GM12865 (cell line): ENCODE measurements at places on chromosomes 2 and 18.

GRCh38 chr18:3885209-3885792 is 435.3 kb downstream of the TGIF1 start:
- peak; percentile 26 for DNase-seq

- DNase-seq, result no peak
Measured at GRCh38 chr2:68548396-68548795, 81.0 kb downstream of the APLF start.

- no peak for DNase-seq
Measured at GRCh38 chr2:131045286-131046027, 47.8 kb downstream of the FAM168B start.

- peak; percentile 41 for DNase-seq
Measured at GRCh38 chr2:165044505-165045303, 89.4 kb upstream of the SLC38A11 start.

DNA sequence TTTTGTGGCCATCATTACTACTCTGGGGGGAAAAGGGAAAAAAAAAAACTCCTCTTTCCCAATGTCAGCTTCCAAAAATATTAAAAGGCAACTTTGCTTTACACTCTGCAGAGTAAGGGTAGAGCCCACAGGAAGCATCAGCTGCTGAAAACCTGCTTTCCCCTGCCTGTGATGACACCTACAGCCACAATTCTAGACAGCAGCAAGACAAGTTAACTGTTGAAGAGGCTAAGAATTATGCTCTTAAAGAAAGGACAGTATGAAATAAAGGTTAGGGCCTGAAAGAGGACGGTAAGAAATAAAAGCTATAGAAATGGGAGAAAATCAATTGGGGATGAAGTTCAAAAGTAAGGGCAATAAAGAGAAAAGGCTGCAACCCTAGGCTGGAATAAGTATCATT is 3.0 kb downstream of the PDE11A start:
- DNase-seq, result no peak

- no peak for DNase-seq
Measured at GRCh38 chr2:72263776-72264060, 116.1 kb upstream of the CYP26B1 start.

DNA sequence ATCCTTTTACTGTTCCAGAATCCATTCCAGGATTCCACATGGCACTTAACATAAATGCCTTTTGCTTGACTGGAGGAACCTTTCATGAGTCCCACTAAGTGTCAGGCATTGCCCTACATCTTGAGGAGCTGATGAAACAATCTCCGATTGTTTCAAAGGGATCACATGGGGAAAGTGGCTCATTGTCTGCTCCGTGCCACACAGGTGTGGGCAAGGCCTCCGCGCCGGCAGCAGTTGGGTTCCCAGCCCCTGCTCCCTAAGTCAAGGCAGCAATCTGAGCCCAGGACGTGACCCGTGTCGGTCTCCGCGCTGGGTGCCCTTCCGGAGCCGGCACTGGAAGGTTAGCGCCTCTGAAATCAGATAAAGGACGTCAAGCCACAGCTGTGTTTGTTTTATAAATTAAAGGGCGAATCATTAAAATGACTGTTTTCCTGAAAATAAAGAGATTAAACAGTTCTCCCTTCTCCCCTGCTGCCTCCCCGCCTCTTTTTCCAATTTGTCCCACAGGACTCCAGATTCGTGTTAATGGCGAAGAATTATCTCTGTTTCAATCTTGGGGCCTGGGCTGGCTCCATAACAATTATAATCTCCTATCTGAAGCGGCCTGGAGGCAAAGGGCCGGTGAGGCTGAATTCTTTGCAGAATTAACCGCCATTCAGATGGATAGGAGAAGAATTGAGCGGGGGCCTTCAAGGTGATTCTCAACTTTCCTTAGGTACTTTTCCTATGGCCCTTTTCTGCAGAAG is 84.3 kb upstream of the FZD7 start:
- no peak for DNase-seq

GRCh38 chr2:84946204-84947009 is 24.6 kb upstream of the KCMF1 start:
- peak; percentile 92 for DNase-seq

- no peak for DNase-seq
Measured at GRCh38 chr2:85713836-85714235, 19.7 kb downstream of the GNLY start.

GRCh38 chr18:6009756-6010155 is 114.4 kb upstream of the TMEM200C start:
- no peak for DNase-seq

DNA sequence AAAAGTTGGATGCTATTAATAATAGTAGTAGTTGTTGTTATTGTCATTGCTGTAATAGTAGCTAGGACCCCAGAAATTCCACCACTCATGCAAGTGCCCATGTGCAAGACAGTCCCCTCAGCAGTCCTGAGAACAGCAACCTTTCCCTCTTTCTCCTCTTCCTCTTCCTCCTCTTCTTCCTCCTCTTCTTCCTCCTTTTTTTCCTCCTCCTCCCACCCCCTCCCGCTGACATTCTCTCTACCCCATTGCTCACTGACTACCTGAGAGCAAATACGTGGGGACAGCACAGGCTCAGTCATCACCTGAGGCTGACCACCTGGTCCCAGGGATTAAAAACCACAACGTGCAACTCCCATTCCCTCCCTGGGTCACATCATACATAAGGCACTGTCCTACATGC is 41.8 kb downstream of the SMAD7 start:
- no peak for DNase-seq

DNA sequence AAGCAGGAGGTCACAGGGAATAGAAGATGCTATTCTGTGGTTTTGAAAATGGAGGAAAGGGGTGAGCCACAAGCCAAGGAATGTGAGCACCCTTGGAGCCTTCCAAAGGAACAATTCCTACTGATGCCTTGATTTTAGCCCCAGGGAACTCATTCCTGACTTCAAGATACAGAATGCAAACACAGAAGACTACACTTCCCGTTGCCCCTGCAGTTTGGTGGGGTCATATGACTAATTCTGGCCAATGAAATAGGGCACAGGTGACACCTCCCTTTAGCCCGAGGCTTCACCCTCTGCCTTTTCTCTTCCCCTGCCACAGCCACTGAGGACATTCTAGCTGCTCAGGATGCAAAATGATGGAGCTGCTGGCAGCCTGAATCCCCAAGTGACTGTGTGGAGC is 126.1 kb downstream of the INHBB start:
- no peak for DNase-seq

DNA sequence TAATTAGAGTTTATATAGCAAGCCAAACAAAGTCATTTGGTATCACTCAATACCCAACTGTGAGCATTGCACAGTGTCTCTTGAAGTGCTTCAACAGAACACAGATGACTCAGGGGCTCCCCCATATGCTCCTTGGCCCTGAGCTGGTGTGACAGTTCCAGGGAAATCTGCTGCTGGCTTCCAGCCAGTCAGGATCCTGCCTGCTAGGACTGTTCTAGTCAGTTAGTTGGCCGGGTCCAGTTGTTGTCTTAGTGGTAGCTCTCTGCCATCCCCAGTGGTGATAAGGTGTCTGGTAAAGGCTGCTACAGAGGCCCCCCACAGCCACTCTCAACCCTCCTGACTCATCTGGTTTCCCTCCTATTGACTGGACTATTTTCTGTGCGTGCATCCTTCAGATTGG is 100.3 kb downstream of the IRS1 start:
- no peak for DNase-seq

DNA sequence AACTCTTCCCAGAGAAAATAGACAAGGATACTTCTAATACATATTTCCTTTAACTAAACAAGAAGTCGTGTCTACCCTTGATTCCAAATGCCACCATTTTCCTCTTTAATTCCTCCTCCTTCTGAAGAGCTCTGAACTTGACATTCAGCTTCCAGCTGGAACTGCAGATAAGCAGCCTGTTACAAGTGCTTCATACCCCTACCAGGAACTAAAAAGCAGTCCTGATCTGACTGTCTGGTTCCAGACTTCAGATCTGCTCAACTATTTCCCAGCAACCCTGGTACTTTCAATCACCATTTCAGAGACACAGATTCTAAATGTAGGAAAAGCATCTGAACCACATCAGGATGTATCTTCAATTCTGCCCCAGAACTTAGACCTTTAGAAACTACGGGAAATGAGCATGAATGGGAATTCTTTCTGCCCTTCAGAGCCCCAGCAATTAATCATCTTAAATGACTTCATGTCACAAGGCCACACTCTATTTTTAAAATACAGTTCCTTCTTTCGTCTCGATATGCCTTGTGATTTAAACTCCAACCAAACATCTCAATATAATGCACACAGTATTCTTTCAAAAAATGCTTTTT is 159.5 kb downstream of the L3MBTL4 start:
- no peak for DNase-seq

- no peak for DNase-seq
Measured at GRCh38 chr2:20612925-20613916, 37.7 kb downstream of the HS1BP3 start.

- no peak for DNase-seq
Measured at GRCh38 chr2:109427661-109428091, 186.1 kb downstream of the SEPTIN10 start.

DNA sequence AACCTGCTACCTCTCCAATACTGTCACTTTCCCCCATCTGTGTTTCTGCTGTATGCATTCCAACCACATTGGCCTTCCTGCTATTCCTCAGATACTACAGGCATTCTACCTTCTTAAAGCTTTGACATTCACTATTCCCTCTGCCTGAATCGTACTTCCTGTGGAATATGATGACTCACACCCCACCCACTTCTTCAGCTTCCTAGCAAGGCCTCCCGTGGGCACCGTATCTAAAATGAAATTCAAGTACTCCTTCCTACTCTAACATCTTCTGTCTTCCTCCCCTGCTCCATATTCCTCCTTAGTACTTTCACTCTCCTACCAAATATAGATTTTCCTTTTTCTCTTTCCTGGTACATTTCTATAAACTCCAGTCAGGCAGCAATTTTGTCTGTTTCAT is 710.4 kb downstream of the RNF144A start:
- DNase-seq, result no peak

DNA sequence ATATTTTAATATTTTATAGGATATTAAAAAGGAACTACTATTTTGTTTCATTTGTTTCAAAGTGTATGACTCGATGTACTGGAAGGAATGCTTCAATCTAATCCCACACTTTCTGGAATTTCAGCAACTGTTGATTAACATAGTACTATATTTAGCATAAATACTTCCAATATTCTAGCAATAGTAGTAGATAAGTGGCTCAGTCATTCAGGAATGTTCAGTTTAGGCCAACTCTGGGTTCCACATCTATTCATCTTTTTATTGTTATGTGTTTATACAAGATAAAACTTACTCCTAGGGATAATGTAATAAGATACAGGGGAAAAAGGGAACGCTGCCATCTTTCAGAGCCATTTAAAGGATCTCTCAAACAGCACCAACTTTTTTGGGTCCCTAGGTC is 22.3 kb upstream of the ORC2 start:
- no peak for DNase-seq

DNA sequence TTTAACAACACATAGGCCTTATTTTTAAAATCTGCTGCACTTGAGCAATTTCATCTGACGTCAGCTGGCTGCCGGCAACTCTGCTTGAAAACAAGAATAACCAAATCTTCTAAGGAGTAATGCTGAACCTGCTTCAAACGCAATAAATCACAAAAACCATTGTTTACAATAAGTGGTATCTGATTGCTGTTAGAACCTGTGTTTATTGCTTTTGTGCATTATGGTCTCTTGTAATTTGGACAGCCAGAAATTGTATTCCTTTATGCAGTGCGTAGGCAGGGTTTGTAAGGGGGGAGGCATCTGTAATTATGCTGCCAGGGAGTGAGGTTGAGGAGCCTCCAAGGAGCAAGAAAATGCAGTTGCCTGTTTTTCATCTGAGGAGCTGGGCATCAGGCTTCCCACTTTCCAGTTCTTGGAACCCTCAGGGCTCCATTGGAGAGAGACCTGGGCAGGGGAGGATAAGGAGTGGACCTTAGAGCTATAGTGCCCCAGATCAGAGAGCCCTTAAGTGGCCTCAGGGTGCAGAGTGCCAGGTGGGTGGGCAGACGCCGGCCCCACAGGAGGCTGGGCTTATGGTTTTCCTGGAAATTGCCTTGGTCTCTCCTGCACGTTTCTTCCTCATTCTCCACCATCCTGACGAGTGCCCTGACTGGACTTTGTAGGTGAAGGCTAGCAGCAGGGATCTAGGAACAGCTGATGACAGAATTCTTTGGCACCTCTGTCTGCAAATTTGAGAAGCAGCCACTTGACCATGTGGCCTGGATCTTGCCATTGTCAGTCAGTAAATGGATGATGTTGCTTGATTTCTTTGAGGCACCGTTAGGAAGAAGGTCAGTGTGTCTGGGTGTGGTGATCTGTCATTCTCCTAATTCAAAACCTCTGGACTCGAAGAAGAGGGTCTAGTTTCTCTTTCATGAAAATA is 129.2 kb downstream of the KLHL29 start:
- DNase-seq, result no peak

GRCh38 chr2:72669121-72669520 is 156.7 kb downstream of the EXOC6B start:
- no peak for DNase-seq

GRCh38 chr2:233901367-233901766 is 15.8 kb upstream of the TRPM8 start:
- DNase-seq, result no peak

GRCh38 chr2:40165509-40165844 is 286.4 kb downstream of the SLC8A1 start:
- DNase-seq, result no peak

DNA sequence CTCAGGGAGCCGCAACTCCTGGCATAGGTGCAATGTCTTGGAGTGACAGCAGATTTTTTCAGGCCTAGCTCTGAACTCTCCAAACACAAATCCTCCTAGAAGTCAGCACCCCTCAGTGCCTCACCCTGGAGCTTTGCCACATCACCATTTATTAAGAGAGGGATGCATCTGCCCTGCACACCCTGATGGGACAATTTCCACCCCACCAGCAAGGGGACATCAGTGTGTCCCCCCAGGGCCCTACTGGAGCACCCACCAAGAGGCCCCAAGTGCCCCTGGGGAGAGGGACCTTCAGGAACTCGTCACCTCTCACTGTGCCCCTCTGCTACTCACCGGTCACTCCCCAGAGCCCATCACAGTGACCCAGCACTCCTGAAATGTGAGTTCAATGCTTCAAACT is 144.7 kb downstream of the NDUFA10 start:
- no peak for DNase-seq

GRCh38 chr2:200397785-200398184 is 91.3 kb downstream of the SPATS2L start:
- no peak for DNase-seq

GRCh38 chr2:71951718-71952404 is 195.8 kb downstream of the CYP26B1 start:
- no peak for DNase-seq

DNA sequence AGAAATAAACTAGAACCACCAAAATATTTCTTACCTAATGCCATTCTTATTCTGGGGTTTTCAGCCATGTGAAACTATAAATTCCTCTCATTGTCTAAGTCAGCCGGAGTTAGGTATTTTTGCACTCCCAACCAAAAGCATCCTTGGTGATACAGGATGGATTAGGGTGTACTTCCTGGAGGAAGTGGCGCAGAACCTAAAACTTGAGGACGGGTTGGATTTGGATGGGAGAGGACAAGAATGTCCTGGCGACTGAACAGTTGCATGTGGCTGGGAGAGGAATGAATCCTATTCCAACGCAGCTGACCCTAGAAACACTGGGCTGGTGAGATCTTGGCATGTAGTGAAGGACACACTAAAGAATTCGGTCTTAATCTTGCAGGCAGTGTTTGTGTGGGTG is 58.5 kb downstream of the E2F6 start:
- no peak for DNase-seq

- DNase-seq, result peak; percentile 84
Measured at GRCh38 chr18:45197526-45197970, 417.7 kb upstream of the SLC14A2 start.

- no peak for DNase-seq
Measured at GRCh38 chr2:18516112-18516511, 44.3 kb downstream of the RDH14 start.
